Liver (tissue), 10 donors: ENCODE measurements at places on chromosomes 4 and X.

- H3K27ac ChIP-seq, result no peak overlapping the region
- DNase-seq, result no peak
- no peaks in the 10 kb centered on the region for H3K27me3 ChIP-seq
- no peaks in the 10 kb centered on the region for H3K4me1 ChIP-seq
- H3K36me3 ChIP-seq, result no peaks in the 10 kb centered on the region
Measured at GRCh38 chr4:26930964-26931363, 70.3 kb downstream of the STIM2 start.

- no peak for DNase-seq
- no peaks in the 10 kb centered on the region for H3K4me1 ChIP-seq
- no peak overlapping the region for H3K4me3 ChIP-seq
- H3K27ac ChIP-seq, result no peak overlapping the region
Measured at GRCh38 chr4:4693755-4694295, 152.0 kb upstream of the STX18 start.

GRCh38 chrX:33923262-33923661, 208.9 kb downstream of the FAM47A start:
- DNase-seq, result no peak
- H3K36me3 ChIP-seq, result no peaks in the 10 kb centered on the region
- no peak overlapping the region for H3K4me3 ChIP-seq

- H3K4me1 ChIP-seq, result no peaks in the 10 kb centered on the region
- H3K36me3 ChIP-seq, result no peaks in the 10 kb centered on the region
- DNase-seq, result no peak
Measured at GRCh38 chrX:51420610-51421009, 75.8 kb downstream of the NUDT11 start.

GRCh38 chr4:40254608-40255392, 58.0 kb downstream of the RHOH start:
- H3K27me3 ChIP-seq, result no peaks in the 10 kb centered on the region
- no peak for DNase-seq

- no peak overlapping the region for H3K4me3 ChIP-seq
- no peak overlapping the region for H3K27ac ChIP-seq
- no peaks in the 10 kb centered on the region for H3K27me3 ChIP-seq
- no peak for DNase-seq
Measured at GRCh38 chr4:48225368-48226141, 44.1 kb downstream of the TEC start.

- H3K4me1 ChIP-seq, result peaks cover 9% of the 10 kb centered on the region
- H3K36me3 ChIP-seq, result no peaks in the 10 kb centered on the region
- no peak overlapping the region for H3K4me3 ChIP-seq
- H3K27me3 ChIP-seq, result no peaks in the 10 kb centered on the region
Measured at GRCh38 chr4:139167774-139168444, 9.1 kb downstream of the ELF2 start.

DNA sequence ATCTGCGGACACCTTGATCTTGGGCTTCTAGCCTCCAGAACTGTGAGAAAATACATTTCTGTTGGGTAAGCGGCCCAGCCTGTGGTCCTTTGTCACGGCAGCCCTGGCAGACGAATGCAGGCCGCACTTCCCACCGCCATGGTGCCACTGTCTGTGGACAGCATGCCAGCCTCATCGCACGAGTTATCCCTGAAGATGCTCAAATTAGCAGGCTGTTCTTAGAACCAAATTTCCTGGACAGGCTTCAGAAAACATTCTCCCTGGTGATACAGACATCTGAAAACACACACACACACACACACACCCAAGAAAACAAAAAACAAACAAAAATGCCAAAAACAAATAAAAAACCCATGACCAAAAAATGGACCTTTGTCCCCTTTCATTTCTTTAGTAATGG, 343.5 kb upstream of the GATB start:
- no peak overlapping the region for H3K4me3 ChIP-seq
- no peaks in the 10 kb centered on the region for H3K4me1 ChIP-seq
- H3K27me3 ChIP-seq, result no peaks in the 10 kb centered on the region
- H3K27ac ChIP-seq, result no peak overlapping the region
- DNase-seq, result no peak
- no peaks in the 10 kb centered on the region for H3K36me3 ChIP-seq
